T-helper 2 cell treated with Interferon-gamma antibody and Interleukin-4, amounts not matched to agents 5 μg/mL and 100 μg/mL, for 36 hours (primary cell): ENCODE measurements at places on chromosomes 11 and 22.

DNA sequence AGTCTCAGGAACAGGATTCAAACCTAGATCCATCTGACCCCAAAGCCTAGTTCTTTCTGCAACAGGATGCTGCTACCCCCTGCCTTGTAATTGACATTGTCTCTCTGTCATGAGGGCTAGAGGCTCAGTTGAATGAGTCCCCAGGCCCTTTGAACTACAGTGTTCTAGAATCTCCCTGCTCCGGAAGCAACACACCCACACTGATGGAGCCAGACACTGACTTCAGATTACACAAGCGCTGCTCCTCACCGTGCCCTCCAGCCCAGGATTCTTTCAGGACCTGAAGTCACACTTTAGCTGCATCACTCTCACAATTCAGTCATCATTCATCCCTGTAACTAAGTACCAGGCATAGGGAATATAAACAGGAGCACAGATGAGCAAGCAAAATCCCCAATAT lies 69.6 kb downstream of the RAB30 start:
- no peak overlapping the region for H3K27ac ChIP-seq
- no peak overlapping the region for H3K4me3 ChIP-seq
- peaks cover 44% of the 10 kb centered on the region for H3K4me1 ChIP-seq

- H3K4me1 ChIP-seq = peaks cover 33% of the 10 kb centered on the region
- H3K27ac ChIP-seq = no peak overlapping the region
- no peaks in the 10 kb centered on the region for H3K27me3 ChIP-seq
Observed at GRCh38 chr22:38713921-38714320, 8.2 kb downstream of the GTPBP1 start.

DNA sequence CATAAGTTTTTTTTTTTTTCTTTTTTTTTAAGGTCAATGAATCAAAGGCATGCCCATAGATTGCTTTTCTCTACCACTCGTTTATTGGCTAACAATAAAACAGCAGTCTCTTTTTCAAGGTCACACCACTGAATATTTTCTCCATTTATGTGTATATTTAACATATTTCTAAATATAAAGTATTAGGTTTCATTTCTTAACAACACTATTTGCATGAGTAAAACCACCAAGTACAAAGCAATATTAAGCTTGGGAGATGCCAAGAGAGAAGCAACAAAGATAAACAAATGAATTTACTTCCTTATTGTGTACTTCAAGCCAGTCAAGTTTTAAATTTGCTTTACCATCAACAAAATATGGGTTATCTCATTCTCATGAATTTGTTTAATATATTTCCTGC lies 708.9 kb upstream of the CCDC179 start:
- no peaks in the 10 kb centered on the region for H3K27me3 ChIP-seq
- H3K27ac ChIP-seq = no peak overlapping the region

DNA sequence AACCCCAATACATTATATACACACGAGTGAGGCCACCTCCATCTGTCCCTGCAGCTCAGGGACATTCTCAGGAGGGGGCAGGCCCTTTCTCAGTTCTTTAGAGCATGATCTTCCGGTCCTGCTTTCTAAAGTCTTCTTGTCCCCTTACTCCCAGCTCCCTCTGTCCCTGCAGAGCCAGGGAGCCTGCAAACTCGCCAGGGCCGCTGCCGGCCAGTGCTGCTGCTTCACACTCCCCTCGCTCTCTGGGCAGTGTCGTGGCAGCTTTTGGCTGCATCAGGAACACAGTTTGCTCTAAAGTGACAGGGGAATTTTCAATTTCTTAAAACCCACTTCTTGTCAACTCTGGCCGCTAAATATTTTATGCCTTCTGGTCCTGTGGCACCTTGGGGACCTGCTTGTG lies 130.1 kb upstream of the NARS2 start:
- no peak overlapping the region for H3K4me3 ChIP-seq
- no peaks in the 10 kb centered on the region for H3K4me1 ChIP-seq
- no peaks in the 10 kb centered on the region for H3K36me3 ChIP-seq
- H3K27me3 ChIP-seq = peaks cover 11% of the 10 kb centered on the region

DNA sequence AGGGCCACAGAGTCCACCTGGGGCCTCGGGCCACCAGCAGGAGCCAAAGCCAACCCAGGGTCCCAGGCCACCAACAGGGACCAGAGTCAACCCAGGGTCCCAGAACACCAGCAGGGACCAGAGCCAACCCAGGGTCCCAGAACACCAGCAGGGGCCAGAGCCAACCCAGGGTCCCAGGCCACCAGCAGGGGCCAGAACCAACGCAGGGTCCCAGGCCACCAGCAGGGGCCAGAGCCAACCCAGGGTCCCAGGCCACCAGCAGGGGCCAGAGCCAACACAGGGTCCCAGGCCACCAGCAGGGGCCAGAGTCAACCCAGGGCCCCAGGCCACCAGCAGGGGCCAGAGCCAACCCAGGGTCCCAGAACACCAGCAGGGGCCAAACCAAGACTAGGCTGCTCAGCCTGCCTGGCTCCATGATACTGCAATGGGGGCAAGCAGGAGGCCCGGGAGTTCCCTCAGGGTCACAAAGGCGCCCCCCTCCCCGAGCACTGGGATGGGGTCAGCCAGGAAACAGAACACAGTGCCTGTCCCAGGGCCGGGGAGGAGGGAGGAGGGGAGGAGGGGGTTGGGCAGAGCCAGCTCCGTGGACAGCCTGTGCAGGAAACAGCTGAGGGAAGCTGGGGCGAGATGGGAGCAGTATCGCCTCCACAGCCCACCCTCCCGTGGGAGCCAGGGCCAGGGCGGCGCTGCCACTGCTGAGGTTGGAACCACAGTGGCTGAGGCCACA lies 62.0 kb upstream of the PRR5 start:
- no peak for DNase-seq
- H3K27ac ChIP-seq = no peak overlapping the region
- peaks cover 4% of the 10 kb centered on the region for H3K27me3 ChIP-seq
- H3K4me3 ChIP-seq = no peak overlapping the region

GRCh38 chr22:37504964-37505363 lies 14.3 kb downstream of the CARD10 start:
- H3K27me3 ChIP-seq = no peaks in the 10 kb centered on the region

DNA sequence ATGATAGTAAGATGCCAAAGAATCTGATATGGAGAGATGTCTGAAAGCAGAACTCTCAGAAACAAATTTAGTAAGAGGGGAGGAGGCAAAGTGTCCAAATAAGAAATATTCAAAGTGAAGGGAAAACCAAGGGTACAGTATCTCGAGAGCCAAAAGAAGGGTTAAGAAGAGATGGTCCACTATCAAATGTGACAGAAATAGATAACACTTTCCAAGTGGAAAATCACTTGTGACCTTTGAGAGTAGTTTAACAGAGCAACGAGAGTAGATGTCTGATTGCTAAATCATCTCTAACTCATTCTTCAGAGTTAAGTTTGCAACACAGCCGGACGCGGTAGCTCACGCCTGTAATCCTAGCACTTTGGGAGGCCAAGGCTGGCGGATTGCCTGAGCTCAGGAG lies 4.3 kb upstream of the BUD13 start:
- H3K36me3 ChIP-seq = peaks cover 50% of the 10 kb centered on the region
- no peak for DNase-seq
- peaks cover 32% of the 10 kb centered on the region for H3K4me1 ChIP-seq
- no peak overlapping the region for H3K4me3 ChIP-seq

DNA sequence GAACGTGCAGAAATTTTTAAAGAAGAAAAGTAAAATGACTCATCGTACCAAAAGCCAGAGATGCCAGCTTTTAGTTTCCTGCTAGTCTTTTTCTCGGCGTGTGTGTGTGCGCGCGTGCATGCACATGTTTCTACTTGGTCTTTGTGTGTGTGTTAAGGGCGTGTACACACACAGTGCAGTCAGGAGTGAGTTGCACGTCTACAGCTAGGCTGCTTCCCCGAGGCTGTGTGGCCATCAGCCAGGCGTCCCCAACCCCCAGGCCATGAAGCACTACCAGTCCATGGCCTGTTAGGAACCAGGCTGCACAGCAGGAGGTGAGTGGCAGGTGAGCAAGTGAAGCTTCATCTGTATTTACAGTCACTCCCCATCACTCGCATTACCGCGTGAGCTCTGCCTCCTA lies 36.4 kb downstream of the KCNQ1 start:
- DNase-seq = peak; percentile 17
- peaks cover 23% of the 10 kb centered on the region for H3K36me3 ChIP-seq
- peaks cover 16% of the 10 kb centered on the region for H3K4me1 ChIP-seq

GRCh38 chr11:64760759-64761420 lies 1.1 kb upstream of the PYGM start:
- H3K27ac ChIP-seq = peak overlapping the region; percentile 90
- no peak for DNase-seq
- no peaks in the 10 kb centered on the region for H3K27me3 ChIP-seq
- peak overlapping the region; percentile 76 for H3K4me3 ChIP-seq

GRCh38 chr22:48393885-48394284 lies 1433.8 kb downstream of the BRD1 start:
- no peak for DNase-seq
- no peaks in the 10 kb centered on the region for H3K36me3 ChIP-seq
- H3K4me1 ChIP-seq = no peaks in the 10 kb centered on the region
- no peaks in the 10 kb centered on the region for H3K27me3 ChIP-seq
- no peak overlapping the region for H3K4me3 ChIP-seq

DNA sequence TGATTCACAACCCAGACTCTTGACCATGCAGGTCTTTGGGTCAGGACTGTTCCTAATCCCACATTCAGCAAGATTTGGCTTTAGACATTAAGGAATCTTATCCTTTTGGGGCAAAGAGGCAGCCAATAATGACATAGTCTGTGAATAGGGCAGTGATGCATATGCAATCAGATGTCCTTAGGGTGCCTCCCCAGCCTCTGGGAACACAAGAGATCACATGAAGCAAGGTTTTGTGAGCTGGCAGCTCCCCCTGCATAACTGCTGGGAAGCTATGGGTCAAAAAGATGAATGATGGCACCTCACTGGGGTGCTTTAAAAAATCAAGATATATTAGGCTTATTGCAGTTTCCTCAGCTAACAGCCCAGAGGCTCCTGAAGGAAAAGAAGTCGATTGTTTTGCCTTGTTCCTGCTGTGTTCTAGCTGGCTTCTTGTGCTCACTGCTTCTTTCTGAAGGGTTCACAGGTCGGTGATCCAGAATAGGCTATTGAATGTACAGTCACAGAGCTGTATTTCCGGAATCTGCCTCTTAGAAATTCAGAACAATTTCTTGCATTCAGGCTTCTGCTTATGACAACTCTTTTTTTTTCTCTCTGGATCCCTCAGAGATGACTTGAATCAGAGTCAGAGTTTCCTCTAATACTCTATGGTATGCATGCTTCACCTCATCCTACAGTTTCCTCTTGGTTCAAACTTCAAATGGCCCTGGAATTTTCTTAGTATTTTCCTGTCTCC lies 31.7 kb downstream of the INSC start:
- no peak overlapping the region for H3K4me3 ChIP-seq
- H3K36me3 ChIP-seq = no peaks in the 10 kb centered on the region
- peaks cover 13% of the 10 kb centered on the region for H3K27me3 ChIP-seq
- H3K27ac ChIP-seq = no peak overlapping the region
- peaks cover 10% of the 10 kb centered on the region for H3K4me1 ChIP-seq
- DNase-seq = no peak

GRCh38 chr22:25953919-25954318 lies 211.9 kb downstream of the MYO18B start:
- H3K36me3 ChIP-seq = no peaks in the 10 kb centered on the region
- H3K27me3 ChIP-seq = no peaks in the 10 kb centered on the region
- no peak for DNase-seq
- H3K4me1 ChIP-seq = no peaks in the 10 kb centered on the region

- DNase-seq = peak; percentile 80
- peaks cover 11% of the 10 kb centered on the region for H3K36me3 ChIP-seq
- H3K4me3 ChIP-seq = peak overlapping the region; percentile 96
- peaks cover 13% of the 10 kb centered on the region for H3K27me3 ChIP-seq
- peaks cover 61% of the 10 kb centered on the region for H3K4me1 ChIP-seq
Observed at GRCh38 chr11:10455637-10456487, 798 bp downstream of the AMPD3 start.

DNA sequence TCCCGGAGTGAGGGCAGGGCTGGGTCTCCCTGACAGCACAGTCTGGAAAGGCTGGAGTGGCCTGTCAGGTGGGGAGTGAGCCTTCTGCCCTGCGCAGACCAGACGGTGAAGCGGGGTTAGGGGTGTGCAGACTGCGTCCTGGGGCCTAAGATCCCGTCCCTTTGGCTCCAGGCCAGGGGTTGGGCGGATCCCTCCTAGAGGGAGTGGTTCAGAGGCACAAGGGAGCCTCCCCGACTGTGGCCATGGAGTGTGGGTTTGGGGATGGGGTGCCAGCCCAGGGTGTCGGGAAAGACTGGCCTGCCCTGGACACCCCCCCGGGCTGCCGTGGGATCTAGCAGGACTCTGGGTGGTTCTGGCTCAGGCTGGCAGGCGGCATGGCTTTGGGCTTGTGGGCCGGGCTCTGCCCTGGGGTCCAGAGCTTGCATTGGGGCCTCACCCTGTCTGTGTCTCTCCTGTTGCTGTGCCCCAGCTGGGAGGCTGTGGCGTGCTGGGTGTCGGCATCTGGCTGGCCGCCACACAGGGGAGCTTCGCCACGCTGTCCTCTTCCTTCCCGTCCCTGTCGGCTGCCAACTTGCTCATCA lies 19.5 kb downstream of the TSPAN4 start:
- H3K4me1 ChIP-seq = no peaks in the 10 kb centered on the region
- DNase-seq = no peak
- no peaks in the 10 kb centered on the region for H3K27me3 ChIP-seq
- no peaks in the 10 kb centered on the region for H3K36me3 ChIP-seq

- H3K4me3 ChIP-seq = no peak overlapping the region
- no peaks in the 10 kb centered on the region for H3K36me3 ChIP-seq
- H3K27ac ChIP-seq = no peak overlapping the region
- no peak for DNase-seq
- no peaks in the 10 kb centered on the region for H3K27me3 ChIP-seq
Observed at GRCh38 chr11:92839450-92839849, 130.0 kb upstream of the MTNR1B start.

DNA sequence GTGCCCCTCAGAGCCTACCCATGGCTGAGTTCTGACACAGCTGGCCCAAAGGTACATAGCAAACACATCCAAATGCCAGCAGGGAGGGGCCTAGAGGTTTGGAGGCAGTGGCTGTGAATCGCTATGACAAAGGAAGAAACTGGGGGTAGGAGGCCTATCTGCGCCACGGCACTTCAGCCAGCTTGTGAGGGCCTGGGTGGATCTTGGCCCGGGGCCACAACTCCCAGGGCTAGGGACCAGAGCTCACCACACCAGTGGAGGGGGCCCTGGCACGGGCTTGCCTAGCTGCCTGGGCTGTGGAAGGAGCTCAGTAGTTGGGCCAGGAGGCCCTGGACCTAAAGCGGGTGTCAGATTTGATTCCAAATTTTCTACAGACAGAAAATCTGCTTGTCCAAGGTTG lies 9.4 kb upstream of the NAP1L4 start:
- peaks cover 37% of the 10 kb centered on the region for H3K36me3 ChIP-seq
- DNase-seq = no peak
- peaks cover 2% of the 10 kb centered on the region for H3K4me1 ChIP-seq
- H3K4me3 ChIP-seq = no peak overlapping the region
- H3K27ac ChIP-seq = peak overlapping the region; percentile 28

GRCh38 chr11:102157219-102157618 lies 47.0 kb downstream of the YAP1 start:
- no peak overlapping the region for H3K27ac ChIP-seq
- H3K36me3 ChIP-seq = no peaks in the 10 kb centered on the region
- no peaks in the 10 kb centered on the region for H3K27me3 ChIP-seq
- no peaks in the 10 kb centered on the region for H3K4me1 ChIP-seq
- no peak overlapping the region for H3K4me3 ChIP-seq
